WTC11 (cell line): ENCODE measurements at places on chromosomes 2 and 18.

GRCh38 chr18:6256521-6256920, 158.2 kb downstream of the L3MBTL4 start:
- H3K4me1 ChIP-seq, result peaks cover 3% of the 10 kb centered on the region
- H3K27ac ChIP-seq, result peak overlapping the region; percentile 46; the same call in 1 of the 2 replicates
- no peak overlapping the region for H3K4me3 ChIP-seq
- DNase-seq, result no peak

GRCh38 chr2:100039291-100039980, 103.0 kb downstream of the AFF3 start:
- no peaks in the 10 kb centered on the region for H3K36me3 ChIP-seq
- no peak for DNase-seq
- no peak overlapping the region for H3K27ac ChIP-seq
- no peaks in the 10 kb centered on the region for H3K27me3 ChIP-seq
- no peak overlapping the region for H3K4me3 ChIP-seq

DNA sequence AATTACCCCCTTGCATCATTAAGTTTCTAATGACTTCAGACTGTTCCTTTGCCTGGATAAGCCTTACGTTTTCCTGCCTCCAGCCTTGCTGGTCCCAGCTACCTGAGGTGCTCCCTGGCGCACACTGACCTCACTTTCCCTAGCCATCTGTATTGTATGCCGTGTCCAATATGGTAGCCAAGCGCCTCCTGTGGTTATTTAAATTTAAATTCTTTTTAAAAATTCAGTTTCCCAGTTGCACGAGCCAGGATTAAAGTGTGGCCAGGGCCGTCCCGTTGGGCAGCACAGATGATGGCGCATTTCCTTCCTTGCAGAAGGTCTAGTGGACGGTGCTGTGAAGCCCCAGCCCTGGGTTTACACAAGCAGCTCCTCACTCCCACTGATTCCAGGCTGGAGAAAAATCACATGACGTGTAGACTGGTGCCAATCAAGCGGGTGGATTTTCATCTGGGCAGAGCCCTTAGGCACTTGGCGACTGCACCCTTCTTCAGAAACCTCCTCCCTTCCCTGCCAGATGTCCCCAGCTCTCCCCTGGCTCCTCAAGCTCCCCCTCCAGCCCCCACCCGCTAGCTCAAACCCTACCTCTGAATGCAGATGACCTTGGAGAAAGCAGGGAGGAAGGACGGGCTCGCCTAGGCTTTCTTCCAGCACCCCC, 33.9 kb downstream of the ACKR3 start:
- peaks cover 7% of the 10 kb centered on the region for H3K4me1 ChIP-seq
- H3K27ac ChIP-seq, result no peak overlapping the region
- no peak overlapping the region for H3K4me3 ChIP-seq
- DNase-seq, result no peak
- H3K27me3 ChIP-seq, result peaks cover 4% of the 10 kb centered on the region; the same call in 1 of the 2 replicates
- no peaks in the 10 kb centered on the region for H3K36me3 ChIP-seq

GRCh38 chr18:40415821-40416220, 1539.2 kb upstream of the PIK3C3 start:
- H3K36me3 ChIP-seq, result no peaks in the 10 kb centered on the region
- no peaks in the 10 kb centered on the region for H3K27me3 ChIP-seq
- no peak overlapping the region for H3K27ac ChIP-seq
- H3K4me1 ChIP-seq, result 0 out of 2 replicates have a peak, but pooled peaks cover 2% of the 10 kb centered on the region

- DNase-seq, result no peak
- peaks cover 3% of the 10 kb centered on the region for H3K4me1 ChIP-seq
- no peak overlapping the region for H3K27ac ChIP-seq
- no peak overlapping the region for H3K4me3 ChIP-seq
- H3K36me3 ChIP-seq, result peaks cover 38% of the 10 kb centered on the region
These were observed 4.5 kb upstream of the POLE4 start for GRCh38 chr2:74953796-74954499.
